ENCODE measurements at places on chromosomes 7 and 10. TPM values are rescaled to one million over a fixed set of nuclear protein-coding genes. Genes with fewer than 3 reads are reported as not detected.

GRCh38 chr10:90929179-90929578 is 8.3 kb upstream of the ANKRD1 start:
- no peak for DNase-seq

- no peak for DNase-seq
These were observed 116.0 kb upstream of the ANKRD1 start for GRCh38 chr10:91036807-91037411.

- peak; percentile 31 for DNase-seq
These were observed 46.5 kb downstream of the TSPAN15 start for GRCh38 chr10:69497611-69498390.

Gene ECHDC3
- total RNA-seq, result not detected

GRCh38 chr7:53656881-53657280 is 621.4 kb downstream of the POM121L12 start:
- DNase-seq, result no peak

Gene ARHGEF5
- total RNA-seq, result 1.8 TPM

GRCh38 chr7:27128034-27128433 is 2.5 kb downstream of the HOXA4 start:
- no peak for DNase-seq

Gene ZNF804B
- not detected for total RNA-seq

- no peak for DNase-seq
These were observed 9.6 kb upstream of the TRIM8 start for GRCh38 chr10:102634686-102635085.

Gene TYSND1
- total RNA-seq, result 17.9 TPM

DNA sequence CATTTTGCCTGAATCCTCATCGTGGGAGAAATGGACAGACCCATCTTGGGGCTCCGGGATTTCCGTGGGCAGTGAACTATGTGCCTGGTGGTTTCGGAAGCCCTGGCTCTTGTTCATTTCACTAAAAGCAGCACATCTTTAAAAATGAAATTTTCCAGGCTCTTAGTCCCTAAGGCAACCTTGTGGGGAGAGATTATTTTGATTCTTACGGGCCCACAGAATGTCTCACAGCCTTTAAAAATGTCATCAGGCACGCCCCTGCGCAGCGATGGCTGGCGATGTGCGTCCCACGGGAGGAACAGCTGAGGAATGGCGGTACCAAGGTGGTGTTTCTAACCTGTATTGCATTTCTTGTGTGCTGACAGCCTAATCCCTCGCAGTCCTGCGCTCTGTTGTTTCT is 189.7 kb downstream of the CCDC3 start:
- DNase-seq, result no peak

Gene SLC39A12
- total RNA-seq, result not detected

Measured in natural killer cell (primary cell).